ENCODE measurements at places on chromosomes 5 and 9.

GRCh38 chr5:93349613-93350012 lies 231.4 kb downstream of the NR2F1-AS1 start:
- DNase-seq = no peak

DNA sequence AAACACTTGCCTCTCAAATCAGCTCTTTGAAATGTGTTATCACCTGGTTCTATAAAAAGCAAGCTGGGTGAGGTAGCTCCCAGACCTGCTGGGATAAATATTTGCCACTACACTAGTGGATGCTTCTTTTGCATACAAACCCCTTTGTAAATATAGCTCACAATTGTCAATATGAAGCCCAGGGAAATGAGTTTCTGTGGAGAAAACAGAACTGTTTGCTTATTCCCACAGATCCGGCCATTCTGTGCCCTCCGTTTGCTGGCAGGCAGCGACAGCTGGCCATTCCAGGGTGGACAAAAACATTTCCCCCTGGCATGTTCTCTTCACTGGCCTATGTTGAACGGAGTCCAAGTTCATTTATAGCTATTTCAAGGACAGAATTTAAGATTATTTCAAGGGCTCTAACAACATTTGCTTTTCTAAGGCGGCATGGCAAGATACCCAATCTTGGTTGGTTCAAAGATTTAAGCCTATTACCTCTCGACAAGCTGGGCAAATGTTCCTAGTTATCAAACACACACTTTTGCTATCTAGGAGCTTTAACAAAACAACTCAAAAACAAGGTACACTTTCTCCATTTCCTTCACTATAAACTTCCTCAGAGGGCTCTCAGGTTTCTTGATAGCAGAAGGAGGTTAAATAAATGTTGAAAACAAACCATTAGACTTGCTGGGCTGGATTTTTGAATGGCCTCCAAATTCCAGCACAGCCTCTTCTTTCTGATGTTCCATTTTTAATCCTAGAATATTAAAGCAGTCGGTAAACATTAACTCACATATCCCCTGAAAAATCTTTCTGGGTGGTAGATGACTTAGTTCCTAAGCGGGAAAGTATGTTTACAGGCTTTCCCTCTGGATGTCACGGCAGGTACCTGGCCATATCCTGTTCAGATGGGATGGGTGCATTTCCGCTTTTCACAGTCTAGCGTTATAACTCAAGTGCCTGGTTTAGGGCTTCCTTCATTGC lies 332.3 kb downstream of the PLK2 start:
- no peak for DNase-seq

DNA sequence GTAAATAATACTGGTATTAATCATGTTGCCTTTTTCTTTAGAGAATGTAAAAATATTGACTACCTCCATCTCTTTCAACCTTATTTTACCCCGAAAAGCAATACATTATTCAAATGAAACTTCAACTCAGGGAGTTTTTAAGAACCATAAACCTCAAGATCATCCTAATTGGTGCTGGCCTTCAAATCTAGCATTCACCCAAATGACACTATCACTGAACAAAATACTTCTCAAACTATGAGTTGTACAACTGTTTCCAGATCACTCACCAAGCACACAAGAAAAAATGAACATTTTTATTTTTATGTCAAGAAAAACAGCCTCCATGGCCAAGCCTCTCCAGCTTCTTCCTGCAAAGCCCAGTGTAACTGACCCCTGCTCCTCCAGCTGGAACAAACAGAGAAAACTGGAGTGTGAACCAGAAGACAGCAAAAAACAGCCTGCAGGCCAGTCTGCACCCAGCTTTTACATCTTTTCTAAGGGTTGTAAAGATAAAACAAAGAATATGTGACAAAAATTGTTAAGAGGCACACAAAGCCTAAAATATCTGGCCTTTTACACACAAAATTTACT lies 21.2 kb downstream of the AUH start:
- no peak for DNase-seq

GRCh38 chr9:95045751-95046150 lies 271.8 kb downstream of the FANCC start:
- DNase-seq = no peak

DNA sequence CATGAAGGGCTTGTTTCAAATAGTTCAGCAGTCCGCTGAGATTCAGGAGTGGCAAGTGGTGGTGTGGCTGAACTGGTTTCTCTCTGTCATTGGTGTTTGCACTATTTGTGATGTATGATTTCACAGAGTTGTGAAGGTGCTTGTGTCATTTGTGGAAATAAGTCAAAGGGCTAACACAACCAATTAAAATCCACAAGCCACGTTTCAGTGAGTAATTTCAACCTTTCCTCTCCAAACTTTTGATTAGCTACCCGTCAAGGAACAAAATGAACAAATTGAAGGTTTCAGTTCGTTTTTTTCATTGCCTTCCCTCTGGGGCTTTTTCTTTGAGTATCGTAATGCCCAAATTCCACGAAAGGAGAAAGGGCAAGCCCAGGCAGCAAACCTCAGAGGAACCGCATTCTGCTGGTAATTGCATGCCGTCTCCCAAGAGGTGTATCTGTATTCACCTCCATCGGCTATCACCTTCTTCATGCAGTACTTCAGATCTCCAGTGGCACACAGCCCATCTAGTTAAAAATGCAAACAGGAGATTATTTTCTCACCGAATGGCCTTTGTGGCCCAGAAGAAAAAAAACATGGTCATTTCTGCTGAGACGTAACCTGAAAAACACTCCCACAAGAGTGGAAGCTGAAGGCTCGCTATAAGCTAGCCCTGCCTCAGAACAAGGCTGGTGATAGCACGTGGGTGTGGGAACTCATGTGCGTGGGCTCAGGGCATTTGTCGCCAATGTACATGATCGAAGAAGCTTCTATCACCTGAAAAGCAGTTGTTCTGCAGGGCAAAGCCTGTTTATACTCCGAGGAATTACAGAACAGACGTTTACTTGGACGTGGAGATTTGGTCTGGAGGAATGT lies 197.1 kb downstream of the NR3C1 start:
- DNase-seq = no peak

GRCh38 chr5:175797521-175798038 lies 73.8 kb upstream of the CPLX2 start:
- no peak for DNase-seq

- DNase-seq = no peak
Observed at GRCh38 chr5:10480237-10480985, 38.7 kb downstream of the ROPN1L start.

DNA sequence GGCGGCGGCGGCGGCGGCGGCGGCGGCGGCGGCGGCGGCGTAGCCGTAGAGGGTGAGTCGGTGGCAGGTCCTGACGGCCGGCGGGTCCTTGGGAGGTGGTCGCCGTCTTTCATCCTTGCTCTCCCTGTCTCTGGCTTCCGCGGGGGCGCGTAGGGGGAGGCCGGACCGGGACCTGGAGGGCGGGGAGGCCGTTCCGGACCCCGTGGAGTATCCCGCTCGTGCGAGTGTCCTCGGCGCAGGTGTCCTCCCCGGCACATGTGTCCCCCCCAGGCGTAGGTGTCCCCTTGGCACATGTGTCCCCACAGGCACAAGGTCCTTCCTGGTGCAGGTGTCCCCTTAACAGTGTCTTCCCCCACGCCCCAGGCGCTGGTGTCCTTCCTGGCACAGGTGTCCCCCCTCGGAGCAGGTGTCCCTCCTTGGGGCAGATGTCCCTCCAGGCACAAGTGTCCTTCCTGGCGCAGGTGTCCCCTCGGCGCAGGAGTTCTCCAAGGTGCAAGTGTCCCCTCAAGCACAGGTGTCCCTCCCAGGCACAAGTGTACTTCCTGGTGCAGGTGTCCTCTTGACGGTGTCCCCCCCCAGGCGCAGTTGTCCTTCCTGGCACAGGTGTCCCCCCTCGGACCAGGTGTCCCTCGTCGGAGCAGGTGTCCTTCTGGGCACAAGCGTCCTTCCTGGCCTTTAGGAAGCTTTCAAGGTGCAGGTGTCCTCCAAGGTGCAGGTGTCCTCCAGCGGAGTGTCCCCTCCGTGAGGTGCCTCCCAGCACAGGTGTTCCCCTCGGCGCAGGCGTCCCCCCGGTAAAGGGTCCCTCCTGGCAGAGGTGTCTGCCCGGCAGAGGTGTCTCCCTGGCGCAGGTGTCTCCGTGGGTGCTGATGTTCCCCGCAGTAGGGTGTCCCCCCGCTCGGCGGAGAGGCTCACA lies 519 bp downstream of the EXOC3 start:
- peak; percentile 26 for DNase-seq

GRCh38 chr5:13866792-13867191 lies 77.7 kb downstream of the DNAH5 start:
- no peak for DNase-seq

- no peak for DNase-seq
Observed at GRCh38 chr5:472076-472655, 29.2 kb downstream of the EXOC3 start.

DNA sequence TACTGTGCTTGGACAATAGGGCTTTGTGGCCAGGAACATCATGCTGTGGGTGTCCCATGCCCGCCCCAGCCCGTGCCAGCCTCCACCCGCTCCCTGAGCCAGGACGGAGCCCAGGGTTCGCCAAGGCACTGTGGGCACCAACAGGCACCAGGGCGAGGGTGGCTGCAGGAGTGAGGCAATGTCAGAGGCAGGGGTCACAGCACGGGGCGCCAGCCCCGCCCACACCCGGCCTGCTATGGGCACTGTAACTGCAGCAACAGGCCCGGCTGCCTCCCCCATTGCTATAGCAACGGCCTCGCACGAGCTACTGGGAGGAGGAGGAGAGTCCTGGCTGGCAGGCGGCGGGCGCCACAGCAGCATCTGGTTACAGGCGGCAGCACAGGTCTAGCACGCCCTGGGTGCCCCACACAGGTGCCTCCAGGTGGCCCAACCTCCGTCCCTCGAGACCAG lies 2.5 kb downstream of the ABCA2 start:
- DNase-seq = no peak

DNA sequence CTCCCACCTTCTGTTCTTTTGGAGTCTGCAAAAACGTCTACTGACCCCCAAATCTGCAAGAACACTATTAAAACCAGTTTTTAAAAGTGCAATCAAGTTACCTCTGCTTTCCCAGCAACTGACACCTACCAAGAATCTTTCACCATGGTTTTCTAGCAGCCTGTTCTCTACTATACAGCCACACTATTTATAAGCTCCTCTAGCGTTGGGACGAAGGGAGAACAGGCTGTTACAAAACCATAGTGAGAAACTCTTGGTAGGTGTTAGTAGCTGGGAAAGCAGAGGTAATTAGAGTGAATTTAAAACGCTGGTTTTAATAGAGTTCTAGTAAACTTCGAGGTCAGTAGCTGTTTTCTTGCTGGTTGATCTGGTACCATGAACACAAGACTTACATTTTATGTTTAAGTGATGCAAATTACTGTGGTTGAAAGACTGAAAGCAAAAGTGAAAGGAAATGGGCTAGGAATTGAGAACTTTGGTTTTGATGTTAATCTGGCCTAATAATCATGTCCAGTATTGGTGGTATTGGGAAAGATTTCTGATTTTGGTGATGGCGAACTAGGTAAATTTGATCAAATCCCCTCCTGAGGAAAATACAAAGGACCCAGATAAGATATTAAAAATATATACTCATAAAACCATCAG lies 5.3 kb downstream of the MROH2B start:
- no peak for DNase-seq

- DNase-seq = no peak
Observed at GRCh38 chr5:168770036-168770498, 190.9 kb upstream of the PANK3 start.

- DNase-seq = no peak
Observed at GRCh38 chr9:37290940-37291485, 131.5 kb upstream of the GRHPR start.

DNA sequence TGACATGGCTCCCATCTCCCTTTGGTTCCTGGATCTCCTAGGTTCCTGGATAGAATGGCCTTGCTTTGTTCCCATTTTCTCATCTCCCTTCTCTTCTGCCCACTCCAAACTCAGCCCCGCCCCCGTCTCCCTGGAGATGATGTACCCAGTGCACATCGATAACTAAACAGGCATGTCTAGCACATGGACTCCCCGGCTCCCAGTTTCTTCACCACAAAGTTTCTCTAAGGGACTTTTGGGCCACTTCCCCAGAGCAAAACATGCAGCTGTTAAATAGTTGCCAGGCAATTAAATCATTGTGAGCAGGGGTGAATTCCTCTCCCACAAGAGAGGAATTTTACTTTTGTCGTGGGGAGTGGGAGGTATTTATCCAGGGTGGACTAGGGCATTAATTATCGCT lies 259.0 kb downstream of the GADD45G start:
- DNase-seq = no peak

DNA sequence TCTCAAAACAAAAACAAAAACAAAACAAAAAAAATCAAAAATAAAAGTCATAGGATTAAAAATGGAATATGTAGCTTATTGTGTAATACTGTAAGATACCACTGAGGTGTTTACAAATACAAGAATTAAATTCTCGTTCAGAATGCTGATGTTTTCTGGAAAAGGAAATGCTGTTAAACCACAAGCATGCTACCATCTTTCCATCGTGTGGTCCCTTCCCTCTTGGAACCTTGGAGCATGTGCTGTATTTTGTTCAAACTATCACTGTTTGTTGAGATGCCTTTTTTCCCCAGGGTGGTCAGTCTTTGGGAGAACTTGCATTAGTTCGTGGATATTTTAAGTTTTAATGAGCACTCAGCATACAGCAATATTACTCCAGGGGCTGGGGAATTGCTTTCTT lies 39.7 kb downstream of the SUB1 start:
- DNase-seq = no peak

DNA sequence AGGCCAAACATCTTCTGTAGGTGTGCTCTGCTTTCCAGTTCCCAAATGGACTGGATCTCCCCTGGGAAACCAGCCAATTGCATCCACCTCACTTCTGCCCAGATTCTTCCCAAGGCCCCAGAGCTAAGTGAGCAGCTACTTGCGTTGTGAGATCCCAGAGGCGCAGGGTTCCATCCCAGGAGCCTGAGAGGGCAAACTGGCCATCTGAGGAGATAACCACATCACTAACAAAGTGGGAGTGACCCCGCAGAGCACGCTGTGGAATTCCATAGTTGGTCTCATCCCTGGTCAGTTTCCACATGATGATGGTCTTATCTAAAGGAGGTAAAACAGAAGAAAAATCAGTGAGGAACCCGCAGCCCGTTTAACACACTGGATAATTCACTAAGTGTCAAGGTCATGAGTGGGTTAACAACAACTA lies 1.7 kb downstream of the RACK1 start:
- no peak for DNase-seq

Measured in activated CD4-positive, alpha-beta T cell treated with anti-CD3 and anti-CD28 coated beads, Interleukin-2, amount 50 U/mL, for 4 hours (primary cell).